AG09319 (cell line): ENCODE measurements at places on chromosomes 16 and 17.

DNA sequence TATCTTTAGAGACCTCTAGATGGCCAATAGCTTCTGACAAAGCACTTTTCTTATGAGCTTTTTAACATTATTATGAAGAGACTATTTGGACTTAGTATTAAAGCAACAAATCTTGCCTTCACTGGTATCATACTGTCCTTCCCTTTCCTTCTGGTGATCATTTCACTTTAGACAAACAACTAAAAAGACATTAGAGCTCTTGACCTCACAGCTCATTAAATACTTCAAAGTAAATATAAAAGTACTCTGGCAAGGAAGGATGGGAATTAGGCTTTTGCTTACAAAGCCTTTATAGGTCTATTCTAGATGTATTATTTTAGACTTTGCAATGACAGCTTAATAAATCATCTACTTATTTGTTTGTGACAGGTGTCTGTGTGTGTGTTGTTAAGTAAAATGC is 11.1 kb downstream of the STXBP4 start:
- DNase-seq = no peak

GRCh38 chr16:2516391-2517240 is 2.9 kb downstream of the ATP6V0C start:
- no peak for DNase-seq

DNA sequence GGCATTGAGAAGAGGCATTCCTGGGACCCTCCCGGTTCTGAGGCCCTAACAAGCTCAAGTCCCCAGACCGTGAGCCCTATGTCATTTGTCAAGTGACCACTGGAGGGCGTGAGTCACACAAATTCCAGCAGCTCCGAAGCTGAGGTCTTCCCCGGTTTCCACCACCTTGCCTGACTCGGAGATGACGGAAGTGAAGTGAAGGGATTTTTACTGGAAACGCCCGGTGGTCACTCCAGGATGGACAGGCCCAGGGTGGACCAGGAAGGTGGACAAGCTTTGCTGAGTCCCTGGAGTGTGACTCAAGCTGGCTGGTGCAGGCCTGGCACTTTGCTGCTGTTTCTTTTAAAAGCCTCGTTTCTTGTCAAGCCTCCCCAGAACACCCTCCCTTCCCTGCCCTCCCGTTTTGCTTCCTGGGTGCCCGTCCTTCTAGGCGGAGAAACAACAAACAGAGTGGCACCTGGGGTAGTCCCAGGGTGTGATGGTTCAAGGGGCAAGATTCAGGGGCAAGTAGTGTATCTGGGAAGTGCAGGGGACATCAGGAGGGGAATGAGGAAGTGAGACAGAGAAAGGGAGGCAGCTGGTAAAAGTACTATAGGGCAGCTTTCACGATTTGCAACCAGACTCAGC is 5.3 kb upstream of the NOS2 start:
- peak; percentile 73 for DNase-seq

- DNase-seq = no peak
Observed at GRCh38 chr16:25148568-25149215, 37.1 kb downstream of the LCMT1 start.

DNA sequence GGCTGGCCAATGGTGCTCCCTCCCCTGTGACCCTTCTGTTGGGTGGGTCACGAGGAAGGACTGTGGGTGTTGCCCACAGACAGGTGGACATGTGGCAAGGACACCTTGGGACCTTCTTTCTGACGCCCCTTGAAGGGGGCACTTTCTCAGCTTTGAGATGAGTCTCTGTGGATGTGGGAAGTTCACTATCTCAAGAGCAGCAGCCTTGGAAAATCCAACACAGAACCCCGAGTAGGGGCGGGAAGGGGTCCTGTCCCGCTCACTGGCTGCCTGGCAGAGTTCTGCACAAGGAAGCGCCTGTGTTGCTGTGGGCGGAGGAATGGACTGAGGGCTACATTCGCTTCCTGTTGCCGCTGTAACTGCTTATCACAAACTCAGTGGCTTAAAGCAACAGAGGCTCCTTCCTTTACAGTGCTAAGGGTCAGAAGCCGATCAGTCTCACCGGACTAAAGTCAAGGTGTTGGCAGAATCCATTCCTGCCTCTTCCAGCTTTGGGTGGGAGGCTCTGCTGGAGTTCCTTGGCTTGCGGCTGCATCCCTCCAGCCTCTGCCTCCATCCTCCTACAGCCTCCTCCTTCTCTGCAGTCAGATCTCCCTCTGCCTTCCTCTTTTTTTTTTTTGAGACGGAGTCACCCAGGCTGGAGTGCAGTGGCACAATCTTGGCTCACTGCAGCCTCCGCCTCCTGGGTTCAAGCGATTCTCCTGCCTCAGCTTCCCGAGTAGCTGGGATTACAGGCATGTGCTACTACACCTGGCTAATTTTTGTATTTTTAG is 305.2 kb downstream of the SEC14L1 start:
- no peak for DNase-seq

DNA sequence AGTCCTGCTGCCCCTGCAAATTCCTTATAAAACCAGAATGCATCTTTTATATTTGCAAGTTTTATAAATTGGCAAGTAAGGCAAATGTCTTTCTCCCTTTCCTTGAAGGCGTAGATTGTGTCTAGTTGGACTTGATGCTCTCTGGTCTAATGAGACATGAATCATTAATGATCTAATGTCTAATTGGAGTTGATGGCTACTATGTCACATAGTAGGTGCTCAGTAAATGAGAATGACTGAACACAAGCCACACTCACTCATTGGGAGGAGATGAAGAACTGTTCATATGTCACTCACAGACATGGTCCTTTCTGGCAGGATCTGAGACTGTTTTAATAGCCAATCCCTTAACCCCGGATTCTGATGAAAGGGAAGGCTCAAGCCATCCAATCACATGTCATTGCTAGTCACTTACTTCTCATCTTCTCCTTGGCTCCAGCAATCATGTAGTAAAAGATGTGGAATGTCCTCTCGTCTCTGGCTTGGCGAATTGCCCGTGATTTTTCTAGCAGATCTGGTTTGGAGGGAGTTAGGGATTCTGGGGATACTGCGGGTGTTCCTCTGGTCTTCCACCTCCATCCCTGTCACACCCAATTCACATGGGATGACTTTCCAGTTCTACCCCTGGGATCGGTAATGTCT is 81.0 kb downstream of the MYH11 start:
- no peak for DNase-seq

- DNase-seq = no peak
Observed at GRCh38 chr16:49552313-49552928, 178.8 kb downstream of the C16orf78 start.

GRCh38 chr17:67248291-67248690 is 3.3 kb upstream of the HELZ start:
- DNase-seq = no peak

DNA sequence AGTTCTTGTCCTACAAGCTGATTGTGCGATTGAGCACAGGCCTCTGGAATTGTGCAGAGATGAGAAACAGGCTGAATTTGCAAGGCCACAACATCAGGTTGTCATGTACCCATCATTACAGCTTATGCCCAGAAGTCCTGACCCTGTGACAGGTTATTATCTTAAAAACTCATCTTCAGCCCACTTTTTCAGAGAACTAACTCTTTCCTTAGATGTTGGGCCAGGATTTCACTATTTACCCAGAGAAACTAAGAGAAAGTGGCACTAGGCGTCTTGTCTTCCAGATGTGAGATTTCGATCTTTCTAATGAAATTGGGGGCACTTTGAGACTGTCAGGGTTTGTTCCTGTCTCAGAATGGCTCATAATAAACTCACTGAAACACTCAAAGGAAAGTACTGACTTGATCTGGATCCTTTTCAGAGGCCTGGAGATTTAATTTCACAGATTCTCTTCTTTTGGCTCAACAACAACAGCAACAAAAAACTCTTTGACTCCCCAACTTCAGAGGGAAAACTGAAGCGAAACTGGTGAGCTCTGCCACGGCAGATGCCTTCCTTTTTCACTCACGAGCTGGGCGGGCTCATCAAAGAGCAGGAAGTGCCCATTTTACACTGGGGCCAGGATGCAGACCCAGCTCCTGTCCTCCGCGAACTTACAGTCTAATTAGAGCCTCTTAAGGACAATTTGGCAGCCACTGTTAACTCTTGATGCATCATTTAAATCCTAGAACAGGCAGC is 17.7 kb upstream of the SLC12A3 start:
- DNase-seq = no peak

DNA sequence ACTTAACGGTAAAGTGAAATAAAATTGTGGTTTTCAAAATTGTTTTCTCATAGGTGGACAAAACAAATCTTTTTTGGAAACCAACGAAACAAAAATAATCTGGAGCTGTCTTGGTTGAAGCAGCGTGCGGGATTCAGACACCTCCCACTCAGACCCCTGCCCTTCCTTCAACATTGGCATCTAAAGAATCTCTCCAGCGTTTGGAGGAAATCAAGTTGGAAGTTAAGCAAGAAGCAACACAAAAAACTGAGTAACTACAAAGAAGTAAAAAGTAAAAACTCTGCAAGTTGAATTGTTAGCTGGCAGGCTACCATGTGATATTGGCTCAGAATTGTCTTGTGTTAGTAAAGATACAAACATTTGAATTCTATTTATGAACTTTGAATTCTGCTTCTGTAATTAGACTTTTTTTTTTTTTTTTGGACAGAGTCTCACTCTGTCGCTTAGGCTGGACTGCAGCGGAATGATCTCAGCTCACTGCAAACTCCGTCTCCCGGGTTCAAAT is 361.0 kb upstream of the PMFBP1 start:
- no peak for DNase-seq

- DNase-seq = peak; percentile 11
Observed at GRCh38 chr16:10577305-10578202, 2.8 kb downstream of the EMP2 start.

DNA sequence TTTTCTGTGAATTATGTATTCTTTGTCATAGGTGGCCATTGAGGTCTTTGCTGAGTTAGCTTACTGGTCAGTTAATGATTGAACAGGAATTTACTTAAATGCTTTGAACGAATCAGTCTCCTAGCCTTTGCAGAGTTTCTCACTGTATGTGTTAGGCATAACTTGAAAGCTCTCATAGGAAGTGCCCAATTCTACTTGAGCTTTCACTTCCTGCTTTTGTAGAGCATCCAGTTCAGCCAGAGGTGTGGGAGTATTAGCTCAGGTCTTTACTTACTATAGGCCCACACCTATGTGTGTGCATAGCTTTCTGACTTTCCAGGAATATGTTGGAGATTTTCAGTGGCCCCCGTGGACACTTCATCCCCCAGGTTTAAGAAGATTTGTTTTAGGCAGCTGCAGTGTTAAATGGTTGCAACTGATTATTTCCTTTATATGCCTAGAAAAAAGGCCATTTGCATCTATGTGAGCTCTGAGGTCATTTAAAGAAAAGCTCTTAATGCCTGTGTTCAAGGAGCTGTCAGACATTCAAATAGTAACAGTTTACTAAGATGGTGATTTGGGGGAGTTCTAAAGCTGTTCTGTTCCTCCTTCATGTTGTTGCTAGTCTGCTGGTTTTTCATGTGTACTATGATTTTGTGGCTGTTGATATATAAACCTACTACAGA is 62.3 kb downstream of the PHKB start:
- no peak for DNase-seq

GRCh38 chr16:1428511-1428910 is 2.4 kb upstream of the PERCC1 start:
- DNase-seq = no peak

DNA sequence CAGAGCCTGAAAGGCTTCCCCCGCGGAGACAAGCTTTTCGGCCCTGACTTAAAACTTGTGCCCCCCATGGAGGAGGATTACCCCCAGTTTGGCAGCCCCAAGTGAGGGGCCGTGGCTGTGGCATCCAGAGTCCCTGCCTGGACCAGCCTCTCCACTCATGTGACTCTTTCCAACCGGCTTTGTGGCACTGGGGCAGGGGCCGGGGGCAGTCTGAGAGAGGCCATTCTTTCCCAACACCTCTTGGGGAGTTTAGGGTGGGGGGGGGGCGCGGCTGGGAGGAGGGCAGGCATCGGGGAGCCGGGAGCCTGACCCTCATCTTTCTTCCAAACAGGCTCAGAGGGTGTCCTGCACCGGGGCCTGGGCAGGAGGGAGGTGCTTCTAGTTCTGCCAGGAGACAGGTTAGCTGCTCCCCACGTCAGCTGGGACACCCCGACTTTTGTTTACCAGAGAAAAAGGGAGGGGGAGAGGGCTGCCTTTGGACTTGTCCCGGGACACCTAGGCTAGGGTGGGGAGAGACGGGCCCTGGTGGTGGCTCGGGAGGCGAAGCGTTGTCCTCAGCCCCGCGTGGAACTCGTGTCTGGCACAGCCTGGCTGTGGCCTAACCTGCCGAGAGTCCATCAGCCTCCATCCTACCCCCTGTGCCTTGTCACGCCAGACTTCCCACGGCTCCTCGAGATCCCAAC is 7.3 kb upstream of the SERPINF1 start:
- DNase-seq = no peak

GRCh38 chr17:83177611-83178532 is 98.5 kb downstream of the METRNL start:
- DNase-seq = no peak

DNA sequence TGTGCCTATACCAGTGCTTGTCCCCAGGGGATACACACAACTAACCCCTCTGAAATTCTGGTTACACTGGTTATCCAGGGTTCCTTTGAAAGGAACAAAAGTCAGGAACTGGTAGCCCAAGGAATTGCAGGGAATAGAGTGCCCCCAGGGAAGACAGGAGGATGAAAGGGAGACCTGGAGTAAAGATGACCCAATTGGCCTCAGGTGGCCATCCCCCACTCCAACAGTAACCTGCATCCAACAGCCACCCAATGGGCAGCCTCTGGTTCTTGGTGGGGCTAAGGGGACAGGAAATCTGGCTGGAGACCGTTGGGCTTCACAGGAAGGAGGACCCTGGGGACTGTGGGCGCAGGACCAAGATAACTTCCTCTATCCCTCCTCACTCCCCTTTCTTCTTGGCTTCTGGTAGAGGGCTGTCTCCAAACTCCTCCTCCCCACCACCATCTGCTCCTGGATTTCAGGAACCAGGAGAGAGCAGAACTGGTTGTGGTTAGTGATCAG is 826 bp upstream of the MPO start:
- DNase-seq = no peak

DNA sequence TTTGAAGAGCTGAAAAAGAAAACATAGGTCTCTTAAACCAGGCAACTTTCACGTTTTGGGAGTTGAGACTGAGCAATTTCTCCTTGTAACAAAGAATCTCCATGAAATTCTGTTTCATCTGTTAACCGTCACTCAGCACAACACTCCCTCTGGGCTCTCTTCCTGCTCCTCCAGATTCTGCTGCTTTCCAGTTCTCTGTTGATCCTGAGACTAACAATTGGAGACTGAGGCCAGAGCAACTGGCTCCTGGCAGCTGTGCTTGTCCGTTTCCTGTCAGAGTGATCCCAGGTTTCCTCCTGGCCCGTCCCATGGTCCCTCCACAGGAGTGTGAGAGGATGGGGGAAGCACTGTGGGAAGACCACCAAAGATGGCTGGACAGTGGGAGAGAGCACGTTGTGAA is 32.5 kb downstream of the IST1 start:
- no peak for DNase-seq
